Activated CD4-positive, alpha-beta T cell treated with anti-CD3 and anti-CD28 coated beads, Interleukin-2, amount 50 U/mL, for 48 hours (primary cell): ENCODE measurements at places on chromosomes 5 and 9.
A peak's percentile ranks its signal among the peaks of the same experiment; 100 is the strongest.

DNA sequence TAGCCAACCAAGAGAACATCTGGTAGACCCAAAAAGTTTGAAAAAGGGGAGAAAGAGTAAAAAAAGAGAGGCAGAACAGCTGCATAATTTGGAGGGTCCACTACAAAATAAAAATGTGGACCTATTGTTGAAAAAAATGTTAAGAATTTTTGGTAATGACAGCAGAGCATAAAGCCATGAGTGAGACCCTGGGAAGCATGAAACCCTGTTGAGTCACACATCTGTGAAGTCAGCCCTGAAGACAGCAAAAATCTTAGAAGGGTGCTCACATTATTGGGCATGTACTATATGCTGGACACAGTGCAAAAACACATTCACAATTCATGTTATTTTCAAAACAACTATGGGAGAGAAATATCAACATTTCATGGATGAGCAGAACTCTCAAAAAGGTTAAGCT is 56.4 kb upstream of the LIFR start:
- DNase-seq = no peak

- peak; percentile 15 for DNase-seq
These were observed 15.7 kb downstream of the PNPLA7 start for GRCh38 chr9:137534256-137535119.

- DNase-seq = no peak
These were observed 4.2 kb downstream of the PRR7 start for GRCh38 chr5:177450667-177451424.

DNA sequence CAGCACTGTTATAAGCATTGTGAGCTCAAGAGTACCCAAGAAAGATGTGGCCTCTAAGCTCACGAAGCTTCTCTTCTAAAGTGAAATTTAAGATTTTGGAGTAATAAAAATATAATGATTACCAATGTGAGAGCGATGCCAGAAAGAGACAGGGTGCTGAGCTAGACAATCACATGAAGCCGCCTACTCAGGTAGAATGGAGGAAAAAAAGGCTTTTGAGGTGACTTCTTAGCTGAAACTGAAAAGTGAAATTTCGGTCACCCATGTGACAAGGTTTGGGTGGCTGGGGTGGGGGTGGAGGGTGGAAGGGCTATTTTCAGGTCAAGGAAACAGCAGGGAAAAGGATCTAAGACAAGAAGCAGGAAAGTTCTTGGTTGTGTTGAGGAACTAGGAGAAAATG is 388.2 kb upstream of the WWC1 start:
- DNase-seq = no peak

DNA sequence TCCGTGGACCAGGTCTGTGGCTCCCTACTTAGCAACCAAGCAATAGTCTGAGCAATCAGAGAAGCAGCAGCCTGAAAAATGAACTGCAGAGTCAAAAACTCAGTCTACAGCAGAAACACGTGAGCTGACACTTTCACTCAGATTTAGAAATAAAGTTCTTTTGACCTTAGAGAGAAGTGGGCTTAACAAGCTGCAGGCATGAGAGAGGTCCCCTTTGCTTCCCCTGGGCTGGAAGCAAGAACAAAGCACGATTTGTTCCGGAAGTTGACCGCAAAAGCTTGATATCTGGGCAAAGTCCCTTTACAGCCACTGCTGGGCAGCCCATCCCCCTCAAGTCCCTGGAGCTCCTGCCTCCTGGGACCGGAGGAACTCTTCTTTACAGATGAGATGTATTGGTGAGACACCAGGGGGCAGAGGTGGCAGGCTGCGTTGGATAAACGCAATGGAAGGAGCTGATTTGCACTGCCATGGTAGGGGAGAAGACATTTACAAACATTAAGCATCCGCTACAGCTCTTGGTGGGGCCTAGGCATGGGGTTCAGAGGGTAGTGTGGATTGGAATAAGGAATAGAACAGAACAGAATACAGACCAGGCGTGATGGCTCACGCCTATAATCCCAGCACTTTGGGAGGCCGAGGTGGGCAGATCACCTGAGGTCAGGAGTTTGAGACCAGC is 5.8 kb upstream of the SOWAHA start:
- no peak for DNase-seq
